HFFc6 (cell line): ENCODE measurements at places on chromosomes 11 and 22.

- DNase-seq = peak; percentile 79
Measured at GRCh38 chr22:32803020-32803737, 1.7 kb downstream of the TIMP3 start.

GRCh38 chr11:19345848-19346681 is 105.3 kb upstream of the E2F8 start:
- DNase-seq = no peak

DNA sequence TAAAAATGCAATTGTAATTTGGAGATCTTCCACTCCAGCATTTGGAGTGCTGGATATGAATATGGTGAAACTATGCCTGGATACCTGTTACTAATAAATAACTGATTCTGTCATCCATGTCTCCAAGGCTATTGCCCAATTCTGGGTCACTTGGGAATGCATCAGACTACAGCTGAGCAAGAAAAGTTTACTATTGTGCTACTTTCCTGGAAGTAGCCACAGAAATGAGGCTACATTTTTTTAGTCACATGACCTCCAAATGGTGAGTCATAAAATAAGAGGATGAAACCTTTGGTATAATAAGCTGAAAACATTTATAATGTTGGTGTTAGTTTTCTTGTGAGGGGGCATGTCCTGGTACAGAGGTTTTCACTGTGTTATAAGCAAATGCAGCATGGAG is 44.4 kb downstream of the DCDC1 start:
- DNase-seq = peak; percentile 61

DNA sequence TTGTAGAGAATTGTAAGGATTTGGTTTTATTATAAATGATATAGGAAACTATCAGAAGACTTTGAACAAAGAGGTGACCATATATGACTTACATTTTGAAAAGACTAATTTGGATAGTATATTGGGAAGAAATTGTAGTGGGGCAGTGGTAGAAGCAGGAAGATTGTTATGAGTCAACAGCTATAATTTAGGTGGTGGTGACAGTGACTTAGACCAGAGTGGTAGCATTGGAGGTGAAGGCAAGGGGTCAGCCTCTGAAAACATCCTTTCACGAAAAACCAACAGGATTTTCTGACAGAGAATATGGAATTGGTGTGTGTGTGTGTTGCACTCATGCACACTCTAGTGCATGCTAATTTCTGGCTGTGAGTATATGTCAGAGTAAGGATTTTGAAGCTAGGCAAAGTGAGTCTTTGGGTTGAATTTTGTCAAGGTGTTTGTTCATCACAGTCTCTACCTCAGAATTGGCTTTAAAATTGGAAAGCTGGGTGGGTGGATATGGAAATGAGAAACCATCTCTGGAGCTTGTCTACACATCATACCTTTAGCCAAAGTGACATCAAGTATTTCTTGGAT is 8.2 kb upstream of the HBE1 start:
- no peak for DNase-seq

DNA sequence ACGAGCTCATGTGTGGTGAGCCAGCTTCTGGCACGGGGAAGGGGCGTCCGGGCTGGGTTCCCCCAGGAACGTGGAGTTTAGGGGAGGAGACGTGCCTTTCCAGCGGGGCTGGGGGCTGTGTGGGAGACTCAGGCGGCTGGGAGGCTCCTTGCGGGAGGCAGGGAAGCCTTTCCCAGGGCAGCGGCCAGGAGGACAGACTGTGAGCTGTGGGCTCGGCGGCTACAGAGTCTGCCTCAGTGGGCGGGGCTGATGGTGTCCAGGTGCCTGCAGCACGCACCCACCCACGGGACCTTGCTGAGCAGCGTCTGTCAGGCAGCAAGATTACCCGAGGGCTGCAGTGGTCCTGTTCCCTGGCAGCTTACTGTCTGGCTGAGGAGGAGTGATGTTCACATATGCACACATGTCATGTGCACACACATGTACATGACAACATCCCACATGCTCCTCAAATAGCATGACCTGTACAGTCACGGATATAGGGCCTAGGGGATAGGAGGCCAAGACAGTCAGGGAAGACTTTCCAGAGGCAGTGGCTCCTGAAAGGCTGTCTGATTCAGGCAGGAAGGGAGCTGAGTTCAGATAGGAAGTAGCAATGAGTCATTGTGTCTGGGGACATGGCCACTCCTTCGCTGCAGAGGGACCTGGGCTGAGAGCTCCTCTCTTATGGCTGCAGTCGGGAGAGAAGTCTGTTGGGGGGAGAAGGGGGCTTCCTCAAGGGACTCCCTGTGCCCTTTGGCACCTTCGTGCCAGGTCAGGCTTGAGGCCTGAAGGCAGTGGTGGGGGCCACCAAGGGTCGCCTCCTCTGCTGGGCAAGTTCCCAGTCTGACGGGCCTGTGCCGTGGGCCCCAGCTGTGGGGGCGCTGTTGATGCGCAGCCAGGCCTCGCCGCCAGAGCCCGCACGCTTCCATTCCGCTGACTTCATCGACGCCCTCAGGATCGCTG is 23.3 kb upstream of the PPP6R3 start:
- peak; percentile 65 for DNase-seq

DNA sequence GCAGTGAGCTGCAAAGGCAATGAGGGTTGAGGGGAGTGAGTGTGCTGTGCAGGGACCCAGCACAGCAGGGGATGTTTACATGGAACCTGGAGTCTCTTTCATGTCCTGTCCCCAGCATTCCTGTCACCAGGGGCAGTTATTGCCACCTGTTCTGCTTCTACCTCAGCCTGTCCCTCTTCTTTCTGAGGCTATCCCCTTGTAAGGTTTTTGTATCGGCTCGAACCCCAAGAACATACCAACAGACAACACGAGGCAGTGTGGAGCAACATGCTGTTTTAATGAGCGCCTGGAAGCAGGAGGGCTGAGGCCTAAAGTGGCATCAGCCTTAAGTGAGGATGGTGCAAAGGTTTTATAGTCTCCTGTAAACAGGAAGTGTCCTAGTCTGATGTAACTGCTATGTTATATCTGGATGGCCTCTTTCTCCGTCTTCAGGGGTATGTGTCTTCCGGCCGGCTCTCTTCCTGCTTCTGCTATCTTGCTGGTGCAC is 3.9 kb downstream of the SCGB2A2 start:
- no peak for DNase-seq

- DNase-seq = no peak
Measured at GRCh38 chr22:43550024-43550620, 138.3 kb downstream of the MPPED1 start.

GRCh38 chr11:6566704-6567370 is 36.6 kb downstream of the RRP8 start:
- DNase-seq = no peak

GRCh38 chr22:47031628-47031915 is 269.1 kb downstream of the TBC1D22A start:
- DNase-seq = no peak

DNA sequence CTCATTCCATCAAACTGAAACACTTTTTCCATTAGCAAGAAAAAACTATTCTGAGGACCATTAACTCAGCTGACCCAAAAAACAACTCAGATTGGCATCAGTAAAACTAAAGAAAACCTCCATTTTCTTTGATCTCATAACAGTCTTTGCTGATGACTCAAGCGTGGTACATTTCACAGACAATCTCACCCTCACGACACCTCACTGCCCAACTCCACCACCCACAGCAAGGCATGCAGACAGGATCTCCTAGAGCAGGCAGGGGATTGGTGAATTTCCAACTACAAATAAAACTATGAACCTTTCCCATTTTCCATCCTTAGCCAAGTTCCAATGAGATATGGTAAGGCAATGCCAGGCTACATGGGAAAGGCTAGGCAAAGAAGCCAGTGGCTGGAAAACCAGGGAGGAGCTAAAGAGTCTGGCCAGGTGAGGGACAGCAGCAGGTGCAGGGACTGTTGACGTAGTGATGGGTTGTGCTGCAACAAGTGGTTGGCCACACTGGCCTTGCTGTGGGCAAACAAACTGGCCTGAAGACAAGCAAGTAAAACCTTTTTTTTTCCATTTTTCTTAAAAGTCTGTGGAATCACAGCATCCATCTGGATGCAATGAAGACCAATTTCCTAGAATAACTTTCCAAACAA is 97.2 kb downstream of the SERGEF start:
- DNase-seq = no peak

GRCh38 chr11:108117746-108118371 is 3.5 kb upstream of the ACAT1 start:
- peak; percentile 45 for DNase-seq
